Neural crest cell (in vitro differentiated cells): ENCODE measurements at places on chromosomes 11 and 22. TPM values are rescaled to one million over a fixed set of nuclear protein-coding genes. Genes with fewer than 3 reads are reported as not detected.

DNA sequence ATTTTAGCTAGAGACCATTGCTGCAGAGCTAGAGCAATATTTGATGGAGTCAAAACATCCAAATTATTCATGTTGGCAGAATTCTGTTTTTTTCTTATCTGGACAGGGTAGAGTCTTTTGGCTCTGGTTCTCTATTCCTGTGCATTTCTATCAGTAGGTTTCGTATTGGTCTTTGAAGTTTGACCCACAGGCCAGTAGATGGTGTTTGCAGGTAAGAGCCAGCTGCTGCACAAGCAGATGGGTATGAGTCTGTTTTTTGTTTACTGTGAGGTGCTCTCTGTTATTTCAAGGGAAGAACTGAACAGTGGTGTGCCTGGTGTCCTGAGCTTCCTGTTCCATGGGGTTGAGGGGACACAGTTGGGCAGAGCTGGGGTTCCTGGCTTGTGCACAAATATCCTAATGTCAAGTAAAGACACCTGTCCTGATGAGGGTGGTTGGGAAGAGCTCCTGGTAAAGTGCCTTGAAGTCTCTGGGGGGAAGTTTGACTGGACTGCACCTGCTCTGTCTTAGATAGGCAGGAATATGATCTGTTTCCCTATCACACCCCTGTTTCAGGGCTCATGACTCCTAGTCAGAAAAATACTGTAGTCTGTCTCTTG is 34.0 kb upstream of the SLC22A25 start:
- no peak for DNase-seq

DNA sequence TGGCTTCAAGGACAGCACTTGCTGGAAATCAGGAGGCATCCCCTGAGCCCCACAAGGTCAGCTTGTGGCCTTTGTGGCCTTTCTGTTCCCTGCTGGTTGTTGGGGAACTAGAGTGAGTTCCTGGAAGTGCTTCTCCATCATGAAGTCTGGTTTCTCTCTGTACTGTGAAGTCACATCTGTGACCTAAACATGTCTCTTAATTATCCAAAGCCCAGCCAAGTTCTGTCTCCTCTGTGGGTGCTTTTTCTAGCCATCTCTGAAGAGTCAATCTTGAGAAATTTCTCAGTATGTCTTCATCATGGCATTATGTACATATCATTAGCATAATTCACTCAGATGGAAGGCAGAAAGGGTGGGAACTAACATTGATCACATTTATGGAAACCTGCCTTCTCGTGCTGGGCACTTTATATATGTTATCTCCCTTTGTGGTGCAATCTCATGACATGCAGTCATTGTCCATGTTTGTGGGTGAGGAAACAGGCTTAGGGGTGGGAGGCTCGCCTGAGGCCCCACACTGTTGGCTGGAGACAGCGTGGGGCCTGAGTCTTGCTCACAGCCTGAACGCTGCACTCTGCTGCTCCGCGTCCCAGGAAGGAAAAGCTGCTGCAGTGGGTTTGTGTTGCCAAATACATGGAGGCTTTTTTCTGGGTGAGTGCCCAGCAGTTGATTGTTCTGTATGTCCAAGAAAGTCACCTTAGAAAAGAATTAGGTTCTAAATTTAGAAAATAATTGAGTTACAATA is 24.6 kb downstream of the IGHMBP2 start:
- DNase-seq = no peak

ZC3H7B gene
- total RNA-seq = 83.8 and 84.3 TPM in 2 replicates

CATSPER1 gene
- total RNA-seq = not detected in 2 replicates

DRAP1 gene
- total RNA-seq = 101 and 110 TPM in 2 replicates

- DNase-seq = no peak
Measured at GRCh38 chr11:16322190-16322589, 34.2 kb downstream of the SOX6 start.

- DNase-seq = no peak
Measured at GRCh38 chr11:60301178-60301577, 20.7 kb downstream of the MS4A4A start.

C11orf87 gene
- 0.20 and 0.21 TPM in 2 replicates for total RNA-seq

DNA sequence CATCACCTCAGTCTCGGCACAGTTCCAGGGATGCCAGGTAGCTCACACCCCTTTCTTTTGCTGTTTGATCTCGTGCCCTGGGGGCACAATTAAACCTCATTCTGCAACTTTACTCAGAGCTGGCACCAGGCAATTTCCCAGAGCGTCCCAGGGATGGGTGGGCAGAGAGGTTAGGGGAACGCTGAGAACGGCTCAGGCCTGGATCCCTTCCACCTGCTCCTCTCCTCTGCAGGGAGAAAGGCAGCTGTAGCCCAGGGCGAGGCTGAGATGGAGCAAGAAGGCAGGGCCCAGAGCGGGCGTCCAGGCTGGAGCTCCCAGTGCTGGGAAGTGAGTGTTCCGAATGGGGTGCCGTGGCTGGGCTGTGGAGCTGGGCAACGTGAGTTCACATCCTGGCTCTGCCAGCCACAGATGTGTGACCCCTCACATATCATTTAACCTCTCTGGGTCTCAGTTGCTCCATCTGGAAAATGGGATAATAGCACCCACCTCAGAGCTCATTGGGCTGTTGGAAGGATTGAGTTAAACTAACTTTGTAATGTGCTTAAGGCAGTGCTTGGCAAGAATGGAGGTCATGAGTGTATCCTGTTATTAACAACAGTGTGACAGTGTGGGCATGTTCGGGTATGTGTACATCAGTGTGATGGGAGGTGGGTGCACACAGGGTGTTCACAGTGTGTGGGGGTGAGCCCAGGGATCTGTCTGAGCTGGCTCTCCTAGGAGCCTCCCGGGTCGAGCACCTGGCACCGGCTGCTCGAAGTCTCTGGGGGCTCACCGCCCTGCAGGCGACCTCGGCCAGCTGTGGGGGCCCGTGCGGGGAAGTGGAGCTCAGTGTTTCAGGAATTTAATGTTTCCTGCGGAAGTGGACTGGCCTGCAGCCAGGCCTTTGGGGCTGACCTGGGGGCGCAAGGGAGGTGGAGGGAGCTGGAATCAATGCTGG is 15.5 kb downstream of the OTUB1 start:
- DNase-seq = no peak

PARVG gene
- 0.14 and 0.23 TPM in 2 replicates for total RNA-seq

OR51A7 gene
- not detected in 2 replicates for total RNA-seq

FAR1 gene
- 55.3 and 60.8 TPM in 2 replicates for total RNA-seq

NCF4 gene
- total RNA-seq = not detected in 2 replicates

GRCh38 chr11:4647766-4648165 is 4.0 kb downstream of the OR51E1 start:
- DNase-seq = no peak

DNA sequence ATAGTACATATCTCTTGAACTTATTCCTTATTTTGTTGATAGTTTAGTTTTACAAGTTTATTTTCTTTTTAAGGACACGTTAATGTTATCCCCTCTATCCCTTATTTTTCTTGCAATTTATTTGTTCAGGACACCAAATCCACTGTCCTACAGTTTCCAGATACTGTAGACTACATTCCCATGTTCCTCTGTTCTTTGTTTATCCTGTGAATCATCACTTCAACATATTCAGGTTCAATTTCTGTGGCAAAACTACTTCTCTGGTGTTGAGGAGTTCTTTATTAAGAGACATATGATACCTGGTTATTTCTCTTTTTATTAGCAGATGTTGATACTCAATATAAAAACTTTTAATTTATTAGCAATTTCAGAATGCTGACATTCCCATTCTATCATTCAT is 72.8 kb upstream of the CLNS1A start:
- no peak for DNase-seq

DNA sequence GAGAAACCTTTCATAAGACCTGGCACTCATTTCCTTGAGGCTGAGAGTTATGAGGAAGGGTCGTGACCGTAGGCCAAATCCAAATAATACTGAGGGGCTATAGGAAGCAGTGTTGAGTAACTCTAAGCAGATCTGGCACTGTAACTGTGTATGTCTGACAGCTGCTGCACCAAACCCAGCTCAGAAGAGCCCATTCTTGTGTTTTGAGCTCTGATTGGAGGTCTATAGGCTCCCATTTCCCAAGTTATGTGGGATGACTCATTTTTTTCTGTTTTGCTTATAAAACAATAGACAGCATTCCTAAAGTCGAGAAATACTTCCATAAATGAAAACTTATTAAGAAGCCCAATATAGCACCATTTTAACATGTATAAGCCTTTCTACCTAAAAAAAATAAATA is 645.8 kb downstream of the DLG2 start:
- DNase-seq = no peak

GLYATL1 gene
- 1.9 and 2.7 TPM in 2 replicates for total RNA-seq

DNA sequence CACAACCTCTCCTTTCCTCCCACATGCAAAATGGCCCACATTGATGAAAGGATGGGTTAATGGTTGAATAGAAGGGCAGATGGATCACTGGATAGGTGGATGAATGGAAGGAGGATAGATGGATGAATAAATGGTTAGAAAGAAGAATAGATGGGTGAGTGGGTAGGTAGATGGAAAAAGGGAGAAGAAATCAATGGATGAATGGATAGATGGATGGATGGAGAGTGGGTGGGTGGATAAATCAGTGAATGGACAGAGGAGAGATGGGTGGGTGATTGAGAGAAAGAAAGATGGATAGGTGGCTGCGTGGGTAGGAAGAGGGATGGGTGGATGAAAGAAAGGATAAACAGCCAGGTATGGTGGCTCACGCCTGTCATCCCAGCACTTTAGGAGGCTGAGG is 1.2 kb downstream of the SEC14L3 start:
- no peak for DNase-seq

DNA sequence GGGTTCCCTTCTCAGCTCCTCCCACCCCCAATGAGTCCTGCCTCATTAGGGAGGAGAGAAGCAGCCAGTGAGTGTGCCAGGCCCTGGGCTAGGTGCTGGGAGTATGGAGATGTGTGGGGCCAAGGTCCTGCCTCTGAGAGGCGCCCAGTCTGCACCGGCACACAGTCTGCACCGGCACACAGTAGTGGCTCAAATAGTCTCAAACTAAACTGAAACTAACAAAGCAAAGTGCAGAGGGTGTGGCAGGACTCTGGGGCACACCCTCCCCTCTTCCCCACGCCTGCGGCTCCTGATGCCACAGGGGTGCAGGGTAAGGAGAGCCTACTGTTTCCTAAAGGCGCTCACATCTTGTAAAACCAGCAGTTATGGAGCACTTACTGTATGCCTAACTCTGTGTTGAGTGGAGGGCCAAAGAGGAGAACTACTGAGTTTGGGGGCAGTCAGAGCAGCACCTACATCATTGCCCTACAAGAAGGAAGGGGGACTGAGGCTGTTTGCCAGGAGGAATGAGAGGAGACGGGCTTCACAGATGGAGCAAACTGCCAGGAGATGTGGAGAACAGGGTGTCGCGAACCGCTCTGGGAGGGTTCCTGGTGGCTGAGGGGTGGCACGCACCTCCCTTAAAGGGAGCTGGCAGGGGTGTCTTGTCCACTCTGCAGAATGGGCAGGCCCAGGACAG is 939 bp upstream of the SH3BP1 start:
- no peak for DNase-seq

DNA sequence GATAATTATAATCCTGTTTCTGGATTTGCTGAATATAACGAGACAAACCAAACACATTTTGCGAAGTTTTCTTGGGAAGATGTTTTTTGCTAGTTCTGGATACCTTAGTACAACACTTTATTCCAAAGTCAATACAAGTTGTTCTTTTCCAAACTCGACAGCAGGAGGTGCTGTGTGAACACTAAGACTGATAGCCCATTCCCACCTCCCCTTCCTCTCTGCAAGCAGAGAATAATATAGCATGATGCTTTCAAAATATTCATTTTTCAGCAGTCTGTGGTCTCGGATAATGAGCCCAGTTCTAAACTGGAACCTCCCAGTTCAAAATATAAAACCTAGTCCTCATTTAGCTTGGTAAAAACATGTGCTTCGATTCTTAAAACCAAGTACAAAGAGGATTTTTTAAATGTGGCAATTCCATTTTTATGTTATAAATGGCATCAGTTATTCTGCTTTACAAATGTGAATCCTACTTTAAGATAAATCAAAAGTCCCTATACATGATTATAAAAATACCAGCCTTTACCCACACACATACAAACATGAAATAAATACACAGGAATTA is 129.1 kb downstream of the DCDC1 start:
- DNase-seq = peak; percentile 51

GRCh38 chr11:241634-242033 is 4.9 kb downstream of the PSMD13 start:
- no peak for DNase-seq

DNA sequence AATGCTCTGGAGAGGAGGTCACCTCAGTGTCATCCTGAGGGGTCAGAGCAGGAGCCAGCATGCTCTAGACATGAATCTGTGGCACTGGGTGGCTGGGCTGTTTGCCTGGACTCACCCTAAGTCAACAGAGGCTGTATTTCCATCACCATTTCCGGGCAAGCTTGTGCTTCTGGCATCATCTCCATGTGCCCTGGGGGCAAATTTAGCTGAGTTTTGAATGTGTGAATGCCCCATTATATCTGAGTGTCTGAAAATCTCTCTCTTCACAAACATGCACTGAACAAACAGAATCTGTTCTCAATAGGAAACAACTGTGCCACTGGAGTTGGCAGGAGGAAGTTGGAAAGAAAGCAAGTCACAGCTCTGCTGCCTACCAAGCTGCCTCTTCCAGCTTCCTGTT is 356.2 kb downstream of the GRM5 start:
- DNase-seq = no peak

- DNase-seq = no peak
Measured at GRCh38 chr11:109870297-109870696, 222.9 kb upstream of the ZC3H12C start.

- no peak for DNase-seq
Measured at GRCh38 chr11:76368490-76368889, 12.4 kb downstream of the THAP12 start.

TBC1D22A gene
- total RNA-seq = 14.3 and 15.5 TPM in 2 replicates

DNA sequence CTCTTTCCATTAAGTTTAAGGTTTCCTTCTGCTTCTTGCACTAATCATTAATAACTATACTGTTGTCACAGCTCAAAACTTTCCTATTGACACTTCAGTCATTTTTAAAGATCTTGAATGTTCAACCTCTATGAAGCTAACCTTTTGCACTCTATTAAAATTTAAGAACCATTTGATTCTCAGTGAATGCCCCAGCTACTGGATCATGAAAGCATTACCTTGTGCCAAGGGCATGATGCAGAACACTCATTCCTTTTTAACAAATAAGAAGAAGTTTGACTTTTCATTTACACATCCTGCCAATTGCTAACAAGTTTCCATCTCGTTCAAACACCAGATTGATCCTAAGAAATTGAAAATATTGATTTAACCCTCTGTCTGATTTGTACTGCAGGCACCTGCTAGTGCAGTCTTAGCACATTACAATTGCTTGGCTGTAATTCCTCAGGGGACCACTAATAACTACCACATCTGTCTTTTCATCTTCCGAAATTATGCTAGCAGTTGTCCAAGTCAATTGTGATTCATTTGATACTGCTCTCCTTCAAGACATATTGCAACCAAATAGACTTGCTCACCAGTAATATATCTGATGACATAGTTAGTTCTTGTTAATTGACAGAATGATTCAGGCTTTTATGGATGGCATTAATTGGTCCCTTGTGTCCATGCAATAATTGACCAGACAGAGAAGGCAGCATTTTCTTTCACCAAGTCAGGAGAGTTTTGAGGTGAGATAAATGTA is 158.4 kb downstream of the TEAD1 start:
- DNase-seq = no peak

CRELD2 gene
- total RNA-seq = 39.6 and 43.8 TPM in 2 replicates

GGT5 gene
- total RNA-seq = 0.56 and 0.59 TPM in 2 replicates

DNA sequence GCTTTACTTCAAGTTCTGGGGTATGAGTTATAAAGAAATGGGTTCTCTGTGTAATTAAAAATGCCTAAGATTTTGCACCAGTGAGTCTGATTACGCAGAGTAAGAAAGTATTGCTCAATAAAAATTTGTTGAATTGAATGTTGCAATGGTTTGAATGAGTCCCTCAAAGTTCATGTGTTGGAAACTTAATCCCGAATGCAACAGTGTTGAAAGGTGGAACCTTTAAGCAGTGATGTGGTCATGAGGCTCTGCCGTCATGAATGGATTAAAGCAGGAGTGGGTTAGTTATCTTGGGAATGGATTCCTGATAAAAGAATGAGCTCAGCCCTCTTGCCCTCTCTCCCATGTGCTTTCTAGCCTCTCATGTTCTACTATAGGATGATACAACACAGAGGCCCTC is 52.6 kb upstream of the SESN3 start:
- DNase-seq = no peak
